ENCODE measurements at places on chromosomes 7 and 10. TPM values are rescaled to one million over a fixed set of nuclear protein-coding genes. Genes with fewer than 3 reads are reported as not detected.

The TCERG1L gene
- not detected for total RNA-seq

The ADGRA1 gene
- total RNA-seq: not detected

The FAM24A gene
- not detected for total RNA-seq

The CYP2C19 gene
- total RNA-seq: not detected

The CHAT gene
- total RNA-seq: not detected

The AHCYL2 gene
- total RNA-seq: 5.2 TPM

The CYP51A1 gene
- 29.6 TPM for total RNA-seq

The IL6 gene
- 4.6 TPM for total RNA-seq

The TMEM139 gene
- 0.85 TPM for total RNA-seq

The DGKI gene
- 0.86 TPM for total RNA-seq

The VWDE gene
- total RNA-seq: 0.60 TPM

The MRC1 gene
- not detected for total RNA-seq
